ENCODE measurements at places on chromosomes 7 and 10.

GRCh38 chr7:131061818-131062217 is 265.9 kb upstream of the MKLN1 start:
- no peak for DNase-seq

DNA sequence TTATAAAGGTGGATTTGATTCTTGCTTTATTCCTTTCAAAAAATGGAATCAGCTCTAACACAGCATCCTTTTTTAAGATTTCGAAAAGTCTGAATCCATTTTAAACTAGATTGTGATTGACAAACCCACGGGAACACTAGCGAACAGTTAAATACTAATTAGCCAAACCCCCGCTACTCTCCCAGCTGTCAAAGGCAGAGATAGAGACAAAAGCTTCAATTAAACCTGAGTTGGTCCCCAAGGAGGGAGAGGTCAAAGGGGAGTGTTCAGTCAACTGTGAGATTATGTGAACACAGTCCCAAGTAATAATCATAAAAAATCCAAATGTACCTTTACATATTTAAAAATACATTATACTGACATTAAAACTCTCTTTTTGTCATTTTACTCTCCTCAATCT is 65.7 kb upstream of the TBX20 start:
- no peak for DNase-seq

- DNase-seq = no peak
These were observed 39.2 kb downstream of the ZNF467 start for GRCh38 chr7:149733924-149734790.

DNA sequence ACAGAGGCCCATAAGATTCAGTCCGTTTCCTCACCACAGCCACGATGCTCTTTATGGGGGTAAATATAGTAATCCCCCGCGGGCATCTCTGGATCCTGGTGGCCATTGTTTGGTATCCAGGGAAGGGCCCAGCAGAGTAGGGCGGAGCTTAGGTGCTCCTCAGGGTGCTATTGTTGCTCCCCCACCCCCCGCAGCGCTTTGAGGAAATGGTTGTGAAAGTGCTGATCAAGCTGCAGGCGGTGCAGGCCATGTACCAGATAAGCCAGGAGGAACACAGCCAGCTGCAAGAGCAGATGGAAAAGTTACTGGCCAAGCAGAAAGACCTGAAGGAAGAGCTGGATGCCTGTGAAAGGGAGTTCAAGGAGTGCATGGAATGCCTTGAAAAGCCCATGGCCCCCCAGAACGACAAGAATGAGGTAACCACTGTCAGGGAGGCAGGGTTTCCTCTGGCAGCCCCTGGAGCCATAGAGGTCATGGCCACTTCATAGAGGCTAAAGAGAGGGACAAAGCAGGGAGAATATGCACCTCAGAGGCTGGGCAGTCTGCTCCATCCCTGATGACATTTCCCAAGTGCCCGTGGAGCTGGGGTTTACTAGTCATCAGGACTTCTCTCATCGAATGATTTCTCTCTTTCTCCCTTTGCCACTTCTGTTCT is 17.6 kb upstream of the FLNC start:
- DNase-seq = no peak

GRCh38 chr7:36844374-36844773 is 120.1 kb upstream of the AOAH start:
- DNase-seq = no peak

DNA sequence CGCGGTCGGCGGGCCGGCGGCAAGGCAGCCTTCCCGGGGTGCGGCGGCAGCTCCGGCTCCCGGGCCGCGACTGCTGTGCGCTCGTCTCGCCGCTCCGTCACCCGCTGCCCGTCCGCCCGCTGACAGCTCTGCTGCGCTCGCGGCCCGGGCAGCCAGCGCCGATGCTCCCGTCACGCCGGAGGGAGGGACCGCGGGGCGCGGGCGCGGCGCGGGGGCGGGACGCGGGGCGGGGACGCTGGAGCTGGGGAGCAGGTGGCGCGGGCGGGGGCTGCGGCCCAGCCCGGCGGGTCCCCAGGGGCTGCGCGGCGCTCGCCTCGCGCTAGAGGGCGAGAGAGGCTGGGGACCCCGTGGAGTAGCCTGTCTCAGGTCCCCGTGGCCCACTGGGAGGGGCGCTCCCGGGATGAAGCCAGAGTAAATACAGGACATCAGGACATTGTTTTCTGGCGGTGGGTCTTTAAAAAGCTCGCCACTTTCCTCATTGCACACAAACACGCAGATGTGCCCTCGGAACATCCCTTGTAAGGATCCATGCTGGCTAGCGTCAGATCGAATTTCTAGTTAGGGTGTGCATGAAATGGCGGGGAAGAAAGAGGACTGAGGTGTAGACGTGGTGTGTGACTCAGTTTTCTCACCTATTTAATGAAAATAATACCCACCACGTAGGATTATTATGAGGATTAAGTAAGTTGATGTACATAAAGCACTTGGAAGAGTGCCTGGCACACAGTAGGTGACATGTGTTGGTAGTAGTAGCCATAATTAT is at the start of gene ELAPOR2:
TSS of gene ELAPOR2 (minus strand) at position 130 of the 763 bp plus-strand sequence. CDS start 141 bp downstream, outside the sequence.
- DNase-seq = peak; percentile 40

GRCh38 chr7:70620333-70621055 is 511.4 kb upstream of the GALNT17 start:
- no peak for DNase-seq

- DNase-seq = no peak
These were observed 179.2 kb upstream of the FAM3C start for GRCh38 chr7:121575194-121575765.

DNA sequence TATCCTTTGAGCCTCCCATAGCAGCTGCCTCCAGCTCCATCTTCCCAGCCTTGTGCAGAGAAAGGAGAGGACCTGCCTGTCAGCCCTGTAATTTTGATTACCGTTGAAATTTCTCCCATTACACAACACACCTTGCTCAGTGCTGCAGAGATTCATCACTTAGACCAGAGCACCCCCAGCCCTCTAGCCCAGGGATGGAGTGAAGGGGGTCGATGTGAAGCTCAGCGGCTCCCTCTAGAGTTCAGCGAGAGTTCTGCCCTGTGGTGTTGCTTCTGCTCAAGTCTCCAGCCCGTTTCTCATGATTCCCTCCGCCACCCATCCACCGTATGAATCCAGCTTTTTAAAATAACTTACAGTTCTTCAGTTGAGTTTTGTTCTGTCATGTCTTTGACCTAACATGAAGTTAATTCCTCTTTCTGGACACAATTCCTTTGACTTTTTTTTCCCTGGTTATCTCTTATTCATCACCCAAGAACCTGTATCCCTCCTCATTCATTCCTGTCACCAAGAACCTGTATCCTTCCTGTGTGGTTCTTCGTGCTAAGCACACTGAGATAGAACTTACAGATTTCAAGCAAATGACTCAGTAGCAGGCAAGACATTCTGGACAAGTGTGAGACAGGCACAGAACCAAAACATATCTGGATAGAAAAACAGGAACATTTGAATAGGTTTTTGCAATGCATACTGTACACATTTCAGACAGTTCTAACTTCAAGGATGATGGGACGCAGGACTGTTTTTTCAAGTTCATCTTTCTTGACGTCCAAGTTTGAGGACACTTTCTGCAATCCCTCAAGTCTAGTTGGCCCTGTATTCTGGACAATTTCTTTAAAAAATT is 35.0 kb upstream of the ZNF32 start:
- DNase-seq = peak; percentile 22

DNA sequence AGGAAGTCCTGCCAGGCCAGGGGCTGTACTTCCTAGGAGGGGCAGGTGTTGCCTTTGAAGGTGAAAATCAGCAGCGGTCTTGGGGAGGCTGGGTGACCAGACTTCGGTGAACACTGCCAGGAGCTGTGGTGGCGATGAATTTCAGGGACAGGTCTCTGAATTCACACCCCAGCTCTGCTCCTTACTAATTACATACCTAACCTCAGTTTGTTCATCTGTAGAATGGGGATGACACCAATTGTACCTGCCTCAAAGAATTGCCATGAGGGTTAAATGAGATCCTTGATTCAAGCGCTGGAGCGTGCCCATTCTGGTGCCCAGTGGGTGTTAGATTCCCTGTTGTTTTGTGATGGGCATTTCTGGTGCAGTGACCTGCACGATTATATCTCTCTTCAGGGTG is 102.8 kb downstream of the TACC2 start:
- DNase-seq = no peak

GRCh38 chr7:2420216-2420933 is 17.0 kb downstream of the CHST12 start:
- DNase-seq = no peak

DNA sequence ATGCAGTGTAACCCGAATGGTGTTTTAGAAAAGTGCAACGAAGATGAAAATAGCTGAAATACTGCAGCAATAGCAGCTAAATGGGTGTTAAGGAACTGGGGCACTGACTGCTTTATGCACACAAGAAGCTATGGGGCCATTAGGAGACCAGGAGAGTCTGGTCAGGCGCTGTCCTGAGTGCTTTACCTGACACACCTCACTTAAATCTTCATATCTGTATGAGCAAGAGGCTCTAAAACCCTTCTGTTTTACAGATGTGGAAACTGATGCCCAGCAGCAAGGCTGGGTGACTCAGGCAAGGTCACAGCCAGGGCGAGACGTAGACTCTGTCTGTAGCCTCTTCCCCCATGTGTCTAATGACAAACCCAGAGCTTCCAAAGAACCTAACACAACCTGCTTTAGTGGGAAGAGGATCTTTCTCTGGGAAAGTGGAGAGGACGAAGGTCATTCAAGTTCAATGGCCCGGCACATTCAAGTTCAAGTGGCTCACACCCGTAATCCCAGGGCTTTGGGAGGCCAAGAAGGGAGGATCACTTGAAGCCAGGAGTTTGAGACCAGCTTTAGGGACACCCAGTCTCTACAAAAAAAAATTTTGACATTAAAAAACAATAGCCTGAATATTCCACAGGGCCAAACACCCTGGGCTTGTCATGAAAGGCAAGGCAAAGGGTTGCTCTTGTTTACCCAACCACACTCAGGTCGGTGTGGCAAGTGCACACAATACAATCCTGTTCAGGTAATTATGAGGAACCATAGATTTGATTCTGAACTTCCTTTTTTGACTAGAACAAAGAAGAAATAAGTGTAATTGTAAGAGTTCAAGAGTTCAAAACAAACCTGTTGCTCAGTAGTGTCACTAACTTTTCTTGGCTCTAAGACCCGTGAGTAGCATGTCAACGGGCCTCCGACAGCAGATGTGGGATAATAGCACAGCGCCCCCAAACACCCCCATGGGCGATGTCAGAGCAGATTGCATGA is 53.7 kb upstream of the KLF6 start:
- DNase-seq = peak; percentile 37

DNA sequence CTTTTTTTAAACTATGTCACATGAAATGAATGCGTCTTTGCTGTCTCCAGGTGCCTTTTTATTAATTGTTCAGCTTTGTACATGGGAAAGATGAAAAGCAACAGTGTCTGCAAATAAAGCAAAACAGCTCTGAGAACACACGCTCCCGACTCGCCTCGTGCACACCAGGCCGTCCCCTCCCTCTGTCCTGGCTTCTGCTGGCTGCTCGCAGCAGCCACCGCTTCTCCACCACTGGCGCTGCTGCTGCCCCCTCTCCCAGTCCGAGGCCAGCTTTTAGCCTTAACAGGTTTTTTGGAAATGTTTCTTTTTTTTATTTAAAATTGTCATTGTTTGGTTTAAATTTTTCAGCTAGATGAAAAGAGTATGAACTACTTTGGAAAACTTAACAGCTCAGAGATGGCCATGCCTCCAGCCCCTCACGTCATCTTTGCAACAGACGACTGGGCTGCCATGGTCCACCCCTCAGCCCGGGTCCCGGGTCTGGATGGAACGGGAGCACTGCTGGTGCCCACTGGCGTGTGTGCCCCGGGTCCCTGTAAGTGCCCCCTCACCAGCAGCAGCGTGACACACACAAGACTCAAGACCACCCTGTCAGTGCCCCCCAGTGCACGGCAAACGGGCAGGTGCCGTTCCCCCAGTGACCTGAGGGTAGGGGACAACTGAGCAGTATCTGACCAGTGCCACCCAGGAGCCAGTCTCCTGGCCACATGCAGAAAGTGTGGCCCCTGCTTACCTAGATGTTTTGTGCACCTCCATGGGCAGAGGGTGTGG is 415.6 kb upstream of the FOXK1 start:
- no peak for DNase-seq

GRCh38 chr10:80205477-80206276 is at the start of gene ANXA11:
Gene ANXA11, minus strand, starts transcription at chr10:80205537. Its CDS starts 32,676 bp downstream, at chr10:80172861.
- peak; percentile 81 for DNase-seq

DNA sequence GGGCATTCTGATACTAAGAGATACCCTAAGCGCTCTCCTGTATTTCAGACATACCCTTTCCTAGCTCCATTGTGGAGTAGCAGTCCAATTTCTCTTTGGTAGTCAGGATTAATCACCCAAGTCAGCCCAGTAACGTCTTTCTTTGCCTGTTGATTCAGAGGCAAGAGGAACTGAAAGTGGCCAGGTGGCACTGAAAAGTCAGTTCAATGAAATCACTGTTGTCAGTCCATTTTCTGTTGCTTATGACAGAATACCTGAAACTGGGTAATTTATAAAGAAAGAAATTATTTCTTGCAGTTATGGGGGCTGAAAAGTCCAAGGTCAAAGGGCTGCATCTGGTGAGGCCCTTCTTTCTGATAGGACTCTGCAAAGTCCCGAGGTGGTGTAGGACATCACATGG is 40.2 kb downstream of the ANKRD61 start:
- no peak for DNase-seq

DNA sequence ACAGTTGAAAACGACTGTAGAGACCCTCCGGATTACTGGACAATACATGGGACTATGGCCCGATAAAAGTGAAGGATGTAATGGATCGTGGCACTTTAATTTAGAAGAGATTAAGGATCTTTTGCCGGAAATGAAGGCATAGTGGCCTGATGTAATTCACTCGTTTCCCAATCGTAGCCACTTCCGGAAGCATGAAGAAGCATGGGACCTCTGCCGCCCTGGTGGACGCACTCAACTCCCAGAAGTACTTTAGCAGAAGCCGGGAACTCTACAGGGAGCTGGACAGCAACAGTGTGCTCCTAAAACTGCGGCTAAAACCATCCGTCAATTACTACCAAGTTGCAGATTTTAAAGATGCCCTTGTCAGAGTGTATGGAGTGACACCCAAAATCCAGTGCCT is 59.6 kb upstream of the NUPR2 start:
- no peak for DNase-seq

DNA sequence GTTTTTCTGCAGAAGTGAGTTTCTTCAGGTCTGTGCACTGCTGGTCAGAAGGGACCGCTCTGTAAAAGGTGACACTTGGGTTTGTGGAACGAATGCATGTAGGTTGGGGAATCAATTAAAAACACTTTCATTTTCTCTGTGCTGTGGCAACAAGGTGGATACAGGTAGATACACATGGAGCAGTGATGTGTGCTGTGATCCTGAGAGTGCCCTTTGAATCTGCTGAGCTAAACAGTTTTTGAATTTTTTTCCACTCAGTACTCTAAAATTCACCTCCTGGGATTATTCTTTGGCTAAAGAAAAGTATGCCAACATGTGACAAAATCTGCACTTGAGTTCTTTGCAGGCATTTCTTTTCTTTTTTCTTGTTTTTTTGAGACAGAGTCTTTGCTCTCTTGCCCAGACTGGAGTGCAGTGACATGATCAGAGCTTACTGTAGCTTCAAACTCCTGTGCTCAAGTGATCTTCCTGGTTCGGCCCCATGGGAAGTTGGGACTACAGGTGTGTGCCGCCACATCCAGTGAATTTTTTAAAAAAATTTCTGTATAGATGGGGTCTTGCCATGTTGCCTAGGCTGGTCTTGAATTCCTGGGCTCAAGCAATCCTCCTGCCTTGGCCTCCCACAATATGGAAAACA is 338.9 kb downstream of the EXOC4 start:
- no peak for DNase-seq

- DNase-seq = no peak
These were observed 276.6 kb upstream of the GALNT17 start for GRCh38 chr7:70855373-70855772.

Data from ELR (cell line).